Activated CD8-positive, alpha-beta memory T cell treated with anti-CD3 and anti-CD28 coated beads for 1 hour (primary cell): ENCODE measurements at places on chromosomes 1 and 21.

DNA sequence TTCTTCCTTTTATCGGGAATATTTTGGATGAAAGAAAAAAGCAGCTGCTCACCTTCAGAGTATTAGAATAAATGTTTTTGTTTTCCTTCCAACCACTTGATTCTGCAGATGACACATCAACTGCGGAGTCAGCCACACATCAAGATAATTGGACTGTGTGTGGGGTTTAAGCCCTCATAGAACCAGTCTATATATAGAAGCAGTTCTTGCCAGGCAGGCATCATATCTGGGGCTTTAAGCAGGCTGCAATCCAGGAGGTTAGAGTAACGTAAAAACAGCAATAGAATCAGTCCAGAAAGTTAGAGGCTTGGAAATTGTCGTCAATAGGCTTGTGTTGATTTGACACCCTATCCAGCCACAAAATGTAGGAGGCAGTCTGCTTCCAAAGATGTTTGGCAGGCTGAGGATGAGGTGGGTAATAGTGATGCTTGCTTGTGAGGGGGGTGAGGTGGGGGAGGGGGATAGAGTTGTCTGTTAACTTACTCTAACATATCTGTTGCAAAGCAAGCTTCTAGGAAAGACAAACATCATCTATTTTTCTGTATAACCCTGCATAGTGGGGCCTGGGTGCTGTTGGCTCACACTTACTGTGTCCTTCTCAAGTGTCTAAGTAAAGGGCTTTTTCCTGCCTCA is 64.8 kb downstream of the PEX14 start:
- no peak for DNase-seq

- DNase-seq, result no peak
Observed at GRCh38 chr1:156948708-156949107, 28.3 kb downstream of the LRRC71 start.

- DNase-seq, result peak; percentile 11
Observed at GRCh38 chr1:198556971-198557370, 16.5 kb upstream of the ATP6V1G3 start.

DNA sequence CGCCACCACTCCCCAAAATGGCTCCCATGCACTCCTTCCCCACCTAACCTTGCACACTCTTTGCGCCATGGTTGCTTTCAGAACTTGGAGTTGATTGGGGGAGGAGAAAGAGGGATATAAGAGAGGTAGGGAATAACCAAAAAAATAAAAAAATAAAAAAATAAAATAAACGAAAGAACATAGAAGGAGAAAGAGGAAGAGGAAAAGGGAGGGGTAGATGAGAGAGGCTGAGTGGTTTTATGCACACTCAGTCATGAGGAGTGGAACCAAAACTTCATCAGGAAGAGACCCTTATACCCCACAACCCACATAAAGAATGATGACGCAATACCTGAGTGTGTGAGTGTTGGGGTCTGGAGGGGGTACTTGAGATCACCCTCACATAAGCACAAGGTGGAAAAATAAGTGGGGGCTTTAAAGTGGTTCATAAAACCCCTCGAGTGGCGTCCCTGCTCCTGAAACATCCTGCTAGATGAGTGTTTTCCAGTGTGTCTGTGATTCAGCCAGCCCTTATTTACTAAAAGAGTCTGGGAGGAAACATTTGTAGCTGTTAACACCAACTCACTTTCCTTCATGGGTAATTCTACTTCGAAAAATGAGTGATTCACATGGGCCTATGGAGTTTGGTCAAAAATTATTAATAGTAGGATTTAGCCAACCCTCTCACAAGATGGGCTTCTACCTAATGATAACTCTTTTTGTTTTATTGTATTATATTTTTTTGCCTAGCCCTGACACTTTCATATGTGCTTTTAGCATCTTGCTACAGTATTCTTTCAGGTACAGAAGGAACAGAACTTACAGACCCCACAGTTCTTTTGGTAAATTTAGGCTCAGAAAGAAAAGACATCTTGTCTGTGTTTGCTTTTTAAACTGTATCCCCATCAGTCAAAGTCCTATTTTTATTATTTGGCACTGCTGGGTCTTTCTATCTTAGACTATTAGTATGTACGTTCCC is 5.2 kb downstream of the SLAMF1 start:
- DNase-seq, result no peak

DNA sequence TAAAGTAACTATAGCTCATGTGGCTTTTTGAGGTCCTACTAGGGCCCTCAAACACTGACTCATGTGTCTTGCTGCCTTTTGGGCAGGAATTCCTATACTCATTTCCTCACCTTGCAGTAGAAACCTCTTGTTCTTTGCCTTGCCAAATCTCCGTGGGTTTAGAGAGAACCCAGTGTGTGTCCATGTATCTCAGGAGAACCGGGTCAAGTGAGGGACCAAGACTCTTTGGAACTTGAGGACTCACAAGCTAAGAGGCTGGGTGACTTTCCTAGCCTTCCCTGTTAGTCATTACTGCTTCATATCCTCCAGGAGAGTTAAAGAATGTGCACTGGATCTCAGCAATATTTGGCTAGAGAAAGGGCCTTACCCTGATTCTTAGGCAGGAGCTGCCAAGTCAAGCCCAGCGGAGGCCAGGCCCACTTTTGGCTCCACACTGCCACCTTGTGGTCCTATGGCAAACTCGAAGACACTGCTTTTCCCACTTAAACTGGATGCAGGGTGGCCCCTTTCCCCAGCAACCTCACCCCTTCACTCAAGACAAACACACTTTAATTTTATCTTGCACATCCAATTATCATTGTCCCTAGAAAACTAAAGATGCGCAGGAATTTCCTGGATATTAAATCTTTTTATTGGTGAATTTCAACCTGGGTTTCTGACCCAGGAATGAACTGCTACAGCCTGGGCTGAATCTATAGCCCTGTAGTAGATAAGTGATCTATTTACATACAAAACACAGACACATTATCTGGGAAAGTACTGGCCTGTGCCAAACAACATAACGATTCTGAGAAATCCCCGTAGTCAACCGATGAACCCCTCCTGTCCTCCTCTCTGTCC is 10.6 kb downstream of the AVPR1B start:
- DNase-seq, result peak; percentile 57

GRCh38 chr21:42627527-42628289 is 25.7 kb upstream of the PDE9A start:
- DNase-seq, result no peak

- no peak for DNase-seq
Observed at GRCh38 chr1:179015396-179015795, 10.3 kb upstream of the FAM20B start.

- DNase-seq, result no peak
Observed at GRCh38 chr1:16242556-16243214, 5.7 kb upstream of the CPLANE2 start.

GRCh38 chr1:203858055-203858454 is 3.3 kb upstream of the SNRPE start:
- DNase-seq, result no peak

DNA sequence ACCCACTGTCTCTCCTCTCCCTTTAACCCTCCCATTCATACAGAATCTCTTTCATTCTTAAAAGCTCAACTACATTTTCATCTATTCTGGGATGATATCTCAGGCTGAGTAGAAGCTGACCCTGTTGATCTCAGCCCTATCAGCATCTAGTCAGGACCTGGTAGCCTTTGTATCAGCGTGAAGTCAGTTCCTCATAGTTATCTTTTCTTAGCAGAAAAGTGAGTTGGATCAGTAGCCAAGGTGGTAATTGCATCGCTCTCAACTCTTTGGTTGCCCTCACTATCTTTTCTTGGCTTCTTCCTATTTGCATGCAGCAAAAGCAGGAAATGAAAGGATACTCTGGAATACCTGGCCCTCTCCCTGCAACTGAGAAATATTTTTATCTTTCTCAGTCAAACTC is 13.6 kb upstream of the GOLT1A start:
- DNase-seq, result no peak

GRCh38 chr1:37946703-37947360 is at the start of gene INPP5B:
Gene INPP5B, minus strand, starts transcription at chr1:37947053. Its CDS starts 745 bp downstream, at chr1:37946308.
- peak; percentile 40 for DNase-seq

- DNase-seq, result no peak
Observed at GRCh38 chr1:58900396-58900795, 116.5 kb upstream of the JUN start.

- no peak for DNase-seq
Observed at GRCh38 chr1:159751031-159751430, 29.7 kb upstream of the DUSP23 start.

DNA sequence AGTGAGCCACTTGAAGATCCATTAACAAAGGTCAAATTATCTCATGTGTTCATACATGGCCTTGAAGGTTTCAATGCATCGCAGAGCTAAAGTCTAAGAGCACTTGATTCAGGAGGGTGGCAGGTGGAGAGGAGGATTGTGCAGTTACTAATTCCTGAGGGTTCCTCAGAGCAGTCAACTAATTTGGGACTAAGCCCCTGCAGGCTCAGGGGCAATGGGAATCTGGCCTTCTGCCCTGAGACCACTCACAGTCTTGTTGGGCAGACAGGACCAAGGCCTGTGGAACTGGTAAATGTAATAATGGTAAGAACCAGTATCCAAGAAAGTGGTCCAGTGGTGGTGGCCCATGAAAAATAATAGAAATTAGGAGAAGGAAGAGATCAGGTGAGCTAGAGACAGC is 127.4 kb upstream of the HMGB4 start:
- DNase-seq, result no peak

DNA sequence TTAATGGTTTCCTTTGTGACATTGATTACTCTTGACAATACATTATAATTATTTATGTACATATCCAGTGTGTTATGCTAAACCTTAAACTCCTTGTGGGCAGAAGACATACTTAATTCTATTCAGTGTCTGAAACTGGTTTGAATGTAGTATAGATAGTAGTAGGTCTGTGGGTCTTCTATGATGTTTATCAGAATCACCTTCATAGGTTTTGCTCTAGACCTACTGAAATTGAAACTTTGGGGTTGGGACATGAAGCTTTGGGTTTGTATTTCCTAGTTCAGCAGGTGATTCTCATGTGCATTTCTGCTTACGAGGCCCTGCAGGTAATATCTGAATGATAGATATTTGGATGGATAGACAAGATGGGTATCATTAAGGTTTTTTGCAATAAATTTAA is 48.6 kb downstream of the MIGA1 start:
- no peak for DNase-seq

DNA sequence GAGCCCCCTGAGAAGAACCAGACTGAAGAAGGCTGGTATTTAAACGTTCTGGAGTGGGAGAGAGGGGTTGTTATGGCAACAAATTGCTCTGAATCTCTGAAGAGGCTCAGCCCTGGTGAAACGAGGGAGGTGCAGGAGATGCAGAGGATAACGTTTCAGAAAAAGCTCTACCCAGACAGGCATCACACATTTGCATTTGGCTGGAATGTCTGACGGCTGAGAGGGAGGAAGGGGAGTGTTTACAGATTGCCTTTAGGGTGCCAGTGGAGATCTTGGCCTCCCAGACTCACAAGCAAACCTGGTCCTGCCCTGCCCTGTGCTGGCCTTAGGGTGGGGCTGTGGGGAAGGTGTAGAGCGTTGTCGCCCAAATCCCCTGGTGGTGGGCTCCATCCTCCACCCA is 169.0 kb upstream of the AJAP1 start:
- DNase-seq, result no peak

DNA sequence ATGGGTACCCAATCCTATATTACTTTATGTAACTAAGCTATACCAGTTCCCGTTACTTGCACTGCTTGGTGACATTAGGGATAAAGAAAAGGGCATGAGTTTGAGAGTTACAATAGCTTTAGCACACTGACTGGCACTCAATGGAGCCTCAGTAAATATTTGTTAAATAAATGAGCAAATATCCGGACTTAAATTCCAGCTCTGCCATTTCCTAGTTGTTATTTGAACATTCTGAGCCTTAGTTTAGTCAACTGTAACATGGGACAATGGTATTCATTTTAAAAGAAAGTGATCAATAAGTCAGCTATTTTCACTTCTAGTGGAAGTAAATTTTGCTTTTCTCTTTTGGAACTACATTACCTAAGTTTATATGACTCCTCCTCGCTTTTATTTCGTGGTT is 198.7 kb downstream of the ZC3H11B start:
- DNase-seq, result no peak

GRCh38 chr1:24294228-24294672 is 24.9 kb upstream of the GRHL3 start:
- no peak for DNase-seq

DNA sequence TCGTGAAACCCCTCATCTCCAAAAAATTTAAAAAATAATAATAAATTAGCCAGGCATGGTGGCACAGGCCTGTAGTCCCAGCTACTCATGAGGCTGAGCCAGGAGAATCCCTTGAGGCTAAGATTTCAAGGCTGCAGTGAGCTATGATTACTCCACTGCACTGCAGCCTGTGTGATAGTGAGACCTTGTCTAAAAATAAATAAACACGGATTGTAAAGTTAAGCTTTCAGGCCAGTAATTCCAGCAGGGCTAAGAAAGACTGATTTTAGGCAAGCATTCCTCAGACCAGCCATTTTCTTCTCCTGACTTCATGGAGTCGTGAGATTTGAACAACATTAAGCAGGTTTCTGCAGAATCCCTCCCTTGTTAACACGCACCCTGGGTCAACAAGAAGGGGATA is 77.2 kb upstream of the EFHD2 start:
- DNase-seq, result no peak

DNA sequence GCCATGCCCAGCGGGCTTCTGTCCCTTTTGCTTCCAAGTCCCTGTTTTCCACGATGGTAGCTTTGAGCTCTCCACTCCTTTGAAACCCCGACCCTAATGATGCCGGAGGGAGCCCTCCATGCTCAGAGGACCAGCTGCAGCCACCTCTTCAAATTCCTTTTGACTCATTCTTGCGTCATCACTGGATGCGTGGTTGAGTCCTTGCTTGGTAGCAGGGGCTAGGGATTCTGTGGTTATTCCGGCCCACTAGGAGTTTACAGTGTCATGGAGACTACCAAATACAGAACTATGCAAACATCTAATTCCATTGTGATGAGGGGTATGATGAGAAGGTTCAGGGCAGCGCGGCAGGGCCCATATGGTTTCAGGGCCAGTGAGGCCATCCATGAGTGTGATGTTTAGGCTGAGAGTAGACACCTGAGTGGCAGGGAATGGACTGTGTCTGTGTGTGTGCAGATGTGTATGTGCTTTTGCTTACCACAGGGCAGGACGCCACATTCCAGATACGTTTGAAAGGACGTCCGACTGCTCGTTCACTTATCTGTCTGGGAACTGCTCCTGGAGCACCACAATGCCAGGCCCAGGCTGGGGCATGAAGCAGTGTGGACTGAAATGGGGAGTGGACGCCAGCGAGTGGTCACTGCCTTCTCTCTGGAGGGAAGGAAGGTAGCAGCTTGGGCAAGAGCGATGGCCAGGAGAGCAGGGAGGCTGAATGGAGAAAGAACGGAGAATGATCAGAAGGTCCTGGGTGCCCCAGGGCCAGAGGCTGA is 30.4 kb upstream of the ZBTB21 start:
- DNase-seq, result no peak

- DNase-seq, result no peak
Observed at GRCh38 chr1:42324398-42325013, 10.5 kb downstream of the FOXJ3 start.

- no peak for DNase-seq
Observed at GRCh38 chr1:25688390-25689119, 72.0 kb downstream of the MAN1C1 start.

- no peak for DNase-seq
Observed at GRCh38 chr21:41655259-41655658, 111.6 kb downstream of the RIPK4 start.
